Esophagus squamous epithelium (tissue), 5 donors: ENCODE measurements at places on chromosomes 2 and 18. TPM values are rescaled to one million over a fixed set of nuclear protein-coding genes. Genes with fewer than 3 reads are reported as not detected.

- no peak for DNase-seq
Measured at GRCh38 chr18:11526675-11527074, 82.7 kb upstream of the SLC35G4 start.

DNA sequence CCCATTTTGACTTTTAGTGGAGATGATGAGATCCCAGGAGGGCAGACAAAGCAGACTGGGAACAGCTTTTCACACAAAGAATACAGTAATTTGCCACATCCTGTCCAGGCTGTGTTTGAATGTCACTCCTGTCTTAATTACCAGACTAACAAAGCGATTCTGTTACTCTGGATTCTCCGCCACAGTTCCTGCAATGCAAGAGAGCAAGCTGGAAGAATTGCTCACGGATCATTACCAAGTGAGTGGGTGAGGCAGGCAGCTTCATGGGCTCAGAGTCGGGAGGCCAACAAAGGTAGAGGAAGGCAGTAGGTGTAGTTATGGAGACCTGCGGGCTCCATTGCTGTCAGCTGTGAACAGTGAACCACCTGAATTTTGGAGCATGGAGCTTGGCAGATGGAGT is 250.5 kb upstream of the ATP5MC3 start:
- DNase-seq = no peak

- DNase-seq = no peak
Measured at GRCh38 chr2:207727261-207727660, 15.8 kb downstream of the CCNYL1 start.

- no peak for DNase-seq
Measured at GRCh38 chr18:79368681-79369080, 27.0 kb upstream of the NFATC1 start.

DNA sequence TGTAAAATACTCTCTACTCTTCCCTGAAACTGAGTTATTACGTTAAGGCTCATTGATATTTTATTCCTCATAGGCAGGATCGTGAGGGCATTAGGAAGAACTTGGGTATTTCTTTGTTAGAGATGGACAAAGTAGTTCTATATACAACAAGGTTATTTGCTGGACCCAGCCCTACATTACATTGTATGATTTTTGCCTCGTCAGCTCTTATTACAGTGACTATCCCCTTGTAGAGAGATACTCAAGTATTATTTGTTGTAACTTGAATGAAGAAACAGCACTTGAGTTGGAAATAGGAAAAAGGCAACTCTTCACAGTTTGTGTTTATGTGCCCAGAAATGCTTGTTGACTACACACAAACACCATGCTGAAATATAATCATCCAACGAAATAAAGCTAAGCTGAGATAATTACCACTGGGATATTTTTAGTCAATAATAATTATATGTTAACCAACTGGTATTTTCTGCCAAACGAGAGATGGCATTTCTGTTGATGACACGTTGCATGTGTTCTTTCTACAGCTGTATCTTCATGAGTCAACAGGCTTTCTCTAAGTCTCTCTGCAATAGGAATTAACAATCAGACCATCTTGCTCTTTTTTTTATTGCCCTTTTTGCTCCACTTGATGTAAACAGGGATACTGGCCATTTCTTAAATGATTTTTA is 947.6 kb downstream of the DPP10 start:
- DNase-seq = no peak

DNA sequence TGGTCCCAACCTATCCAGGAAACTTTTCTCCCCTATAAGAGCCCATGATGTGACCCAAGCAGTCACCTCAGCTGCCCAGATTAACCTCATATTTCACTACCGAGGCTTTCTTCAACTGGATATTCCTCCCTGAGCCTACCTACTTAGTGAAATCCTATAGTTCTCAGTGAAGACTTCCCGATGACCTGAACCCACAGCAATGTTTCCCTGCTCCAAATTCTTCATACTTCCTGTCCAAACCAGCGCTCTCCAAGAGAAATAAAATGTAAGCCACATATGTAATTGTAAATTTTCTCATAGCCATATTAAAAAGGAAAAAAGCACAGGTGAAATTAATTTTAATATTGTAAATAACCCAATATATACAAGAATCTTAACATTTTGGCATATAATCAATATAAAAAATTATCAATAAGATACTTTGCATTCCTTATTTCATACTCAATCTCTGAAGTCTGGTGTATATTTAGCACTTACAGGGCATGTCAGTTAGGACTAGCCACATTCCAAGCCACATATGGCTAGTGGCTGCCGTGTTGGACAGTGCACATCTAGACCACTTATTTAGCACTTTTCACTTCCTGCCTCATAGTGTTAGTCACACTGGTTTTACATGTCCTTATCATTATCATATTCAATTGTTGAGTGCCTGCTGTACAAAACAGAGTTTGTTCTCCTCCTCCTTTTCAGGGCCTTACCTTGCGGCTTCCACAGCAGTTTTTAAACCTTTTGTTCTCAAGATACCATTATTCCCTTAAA is 1.9 kb upstream of the STAT4 start:
- DNase-seq = no peak

- DNase-seq = no peak
Measured at GRCh38 chr18:37253394-37254235, 312.0 kb downstream of the CELF4 start.

DNA sequence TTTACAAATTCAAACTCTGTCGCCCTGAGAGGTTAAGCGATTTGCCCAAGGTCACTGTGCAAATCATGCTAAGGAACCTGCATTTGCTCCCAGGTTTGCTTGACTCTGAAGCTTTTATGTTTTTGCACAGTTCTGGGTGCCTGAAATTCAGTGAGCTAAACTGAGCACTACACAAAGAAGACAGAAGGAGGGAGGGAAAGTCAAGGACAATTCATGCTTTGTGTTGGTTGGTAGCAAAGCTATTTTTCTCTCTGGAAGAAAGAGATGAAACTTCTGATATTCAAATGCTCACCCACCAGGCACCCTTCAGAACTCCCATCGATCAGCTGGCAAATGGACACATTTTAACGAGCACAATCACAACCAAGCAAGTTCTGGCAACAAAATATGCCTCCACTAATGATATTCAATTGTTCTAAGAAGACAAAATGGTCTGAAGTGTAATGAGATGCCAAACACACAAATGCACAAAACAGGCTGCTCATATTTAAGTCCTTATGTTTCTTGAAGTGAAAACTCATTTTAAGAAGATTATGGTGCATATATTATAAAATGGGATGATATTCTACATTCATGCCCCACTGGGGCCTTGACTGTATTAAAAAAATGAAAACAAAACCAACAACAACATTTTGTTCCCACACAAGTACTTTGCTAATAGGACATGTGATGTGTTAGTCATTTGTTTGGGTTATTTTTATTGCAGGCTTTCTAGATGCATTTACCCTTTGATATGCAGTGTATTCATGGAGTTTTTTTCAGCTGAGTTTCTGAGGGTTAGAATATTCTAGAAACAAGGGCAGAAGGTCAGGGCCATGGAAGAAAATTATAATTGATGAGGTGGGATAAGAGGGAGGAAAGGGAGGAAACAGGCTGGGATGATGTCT is 445.6 kb upstream of the CELF4 start:
- DNase-seq = no peak

- DNase-seq = no peak
Measured at GRCh38 chr2:233429175-233429897, 75.0 kb downstream of the DGKD start.

- DNase-seq = no peak
Measured at GRCh38 chr18:51157215-51157614, 40.3 kb downstream of the MEX3C start.

DNA sequence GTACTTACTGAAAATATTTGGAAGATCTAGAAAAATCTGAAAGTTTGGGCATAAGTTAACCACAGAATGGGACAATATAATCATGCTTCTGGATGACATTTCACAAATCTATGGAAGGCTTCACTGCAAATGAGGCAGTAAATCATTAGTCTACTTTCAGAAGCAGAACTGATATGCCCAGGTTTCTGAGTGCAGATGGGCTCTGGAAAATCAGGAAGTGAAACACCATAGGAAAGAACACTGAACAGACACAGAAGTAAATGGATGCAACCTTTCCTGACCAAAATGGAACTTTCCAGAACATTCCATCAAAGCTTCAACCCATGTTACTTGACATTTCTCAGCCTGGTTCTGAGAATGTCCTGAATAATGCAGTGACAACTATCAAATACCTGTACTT is 55.1 kb downstream of the KCNG3 start:
- DNase-seq = no peak

DNA sequence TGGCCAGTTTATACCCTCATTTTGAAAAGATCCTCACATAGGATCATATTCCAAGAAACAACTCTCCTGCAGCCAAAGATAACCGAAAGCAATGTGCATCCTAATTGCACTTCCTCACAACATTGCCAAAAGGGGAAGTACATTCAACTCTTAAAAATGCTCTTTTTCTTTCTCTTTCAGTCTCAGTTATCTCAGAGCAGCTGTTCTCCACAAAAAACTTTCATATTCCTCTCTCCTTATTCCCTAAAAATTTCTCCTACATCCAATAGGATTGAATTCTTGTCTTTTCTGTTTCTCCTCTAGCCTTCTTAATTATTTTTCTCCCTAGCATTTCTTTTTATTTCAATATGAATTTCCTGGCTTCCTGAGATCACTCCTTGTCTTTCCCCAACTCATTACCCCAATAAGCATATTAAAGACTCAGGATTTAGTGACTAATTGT is 7.4 kb upstream of the VRK2 start:
- no peak for DNase-seq

- DNase-seq = no peak
Measured at GRCh38 chr2:139083121-139083520, 302.9 kb upstream of the NXPH2 start.

GRCh38 chr2:79996709-79997108 is 307.8 kb downstream of the LRRTM1 start:
- no peak for DNase-seq

DNA sequence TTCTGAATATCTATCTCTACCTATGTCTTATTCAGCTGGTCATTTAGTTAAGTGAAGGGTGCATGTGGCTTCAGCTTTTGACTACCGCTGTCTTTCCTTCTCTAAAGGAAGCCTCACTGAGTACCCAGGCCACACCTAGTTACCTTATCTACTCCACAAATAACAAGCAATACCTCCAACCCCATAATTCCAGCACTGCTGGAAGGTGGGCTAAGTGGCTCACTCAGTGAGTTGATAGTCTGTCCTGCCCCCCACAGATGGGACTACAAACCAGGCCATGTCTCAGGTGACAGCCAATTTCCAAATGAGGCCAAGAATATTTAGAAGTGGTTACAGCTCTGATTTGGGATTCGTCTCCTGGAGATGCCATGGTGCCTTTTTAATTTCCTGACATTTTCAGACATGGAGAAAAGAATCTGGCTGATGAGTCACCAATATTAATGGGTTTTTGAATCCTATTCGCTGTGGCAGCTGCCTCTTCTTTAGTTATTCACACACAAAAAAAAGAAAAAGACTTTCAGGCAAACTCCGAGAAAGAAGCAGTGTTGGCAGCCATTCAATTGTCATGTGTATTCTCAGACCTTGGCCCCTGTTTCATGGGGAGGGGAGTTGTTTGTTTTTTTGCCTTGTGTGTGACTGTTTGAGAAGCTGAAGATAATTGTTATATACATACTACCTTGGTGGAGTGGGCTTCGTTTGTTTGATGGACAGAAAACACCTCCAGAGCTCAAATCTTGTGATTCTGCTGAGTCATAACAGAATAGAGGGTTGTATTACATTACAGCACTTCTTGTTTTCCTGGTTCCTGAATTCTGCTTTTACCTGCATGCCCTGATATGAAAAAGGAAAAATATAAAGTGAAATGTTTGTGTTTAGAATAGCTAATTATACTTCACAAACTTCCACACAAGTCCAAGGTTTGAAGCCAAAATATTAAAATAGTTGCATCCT is 64.2 kb downstream of the SCG2 start:
- DNase-seq = no peak

The ICA1L gene
- 0.70 TPM for total RNA-seq

The SLC16A14 gene
- 1.9 TPM for total RNA-seq

The BCL11A gene
- total RNA-seq = 38.4 TPM

The GPR55 gene
- total RNA-seq = 0.88 TPM

The LBX2 gene
- not detected for total RNA-seq

The ANKRD62 gene
- 0.27 TPM for total RNA-seq

The SPATA3 gene
- total RNA-seq = not detected

The SPP2 gene
- total RNA-seq = not detected

The GNAL gene
- total RNA-seq = 2.6 TPM
